ENCODE measurements at places on chromosomes 7 and 10.
A peak's percentile ranks its signal among the peaks of the same experiment; 100 is the strongest.

GRCh38 chr10:125953778-125954385, 57.5 kb downstream of the FANK1 start:
- DNase-seq = peak; percentile 61

DNA sequence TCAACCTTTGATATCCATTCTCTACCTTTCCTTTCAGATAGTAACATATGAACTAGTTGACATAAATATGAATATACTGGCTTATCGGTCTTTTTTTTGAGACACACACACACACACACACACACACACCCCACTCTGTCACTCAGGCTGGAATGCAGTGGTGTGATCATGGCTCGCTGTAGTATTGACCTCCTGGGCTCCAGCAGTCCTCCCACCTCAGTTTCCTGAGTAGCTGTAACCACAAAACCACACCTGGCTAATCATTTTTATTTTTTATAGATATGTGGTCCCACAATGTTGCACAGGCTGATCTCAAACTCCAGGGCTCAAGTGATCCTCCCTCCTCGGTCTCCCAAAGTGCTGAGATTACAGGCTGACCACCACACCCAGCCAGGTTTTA, 14.2 kb upstream of the NT5C3A start:
- DNase-seq = no peak

DNA sequence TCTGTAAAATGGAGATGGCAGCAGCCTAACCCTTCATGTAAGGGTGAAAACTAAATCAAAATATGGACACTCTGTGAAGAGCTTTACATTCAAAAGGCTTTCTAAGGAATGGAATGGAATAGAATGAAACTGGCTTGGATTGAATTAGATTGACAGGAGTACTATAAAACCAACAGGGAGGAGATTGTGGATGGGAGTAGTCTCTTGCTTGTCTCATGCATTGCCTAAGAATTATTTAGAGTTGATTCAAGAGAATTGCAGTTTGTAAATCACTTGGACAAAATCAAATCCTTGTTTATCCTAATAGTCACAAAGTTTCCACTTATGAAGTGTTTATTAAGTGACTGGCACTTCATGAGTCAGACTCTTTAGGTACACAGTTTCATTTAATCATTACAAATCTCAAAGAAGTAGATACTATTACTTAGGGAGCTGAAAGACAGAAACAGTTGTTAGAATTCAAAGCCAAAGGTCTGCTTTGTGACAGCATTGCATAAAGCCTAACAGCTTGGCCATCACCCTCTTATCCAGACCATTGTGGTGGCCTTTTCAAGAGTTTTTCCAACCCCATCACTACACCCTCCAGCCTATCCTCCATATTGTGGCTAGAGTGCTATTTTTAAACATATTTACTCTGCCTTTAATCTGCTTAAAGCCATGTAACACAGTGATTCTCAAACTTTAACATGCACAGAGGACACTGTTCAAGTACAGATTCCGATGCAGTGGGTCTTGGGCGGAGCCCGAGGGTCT, 91.9 kb upstream of the GHITM start:
- peak; percentile 28 for DNase-seq

- DNase-seq = peak; percentile 28
Observed at GRCh38 chr7:105878746-105879605, 2.6 kb upstream of the ATXN7L1 start.

GRCh38 chr10:43809211-43809930, 160.7 kb upstream of the ZNF32 start:
- DNase-seq = no peak

DNA sequence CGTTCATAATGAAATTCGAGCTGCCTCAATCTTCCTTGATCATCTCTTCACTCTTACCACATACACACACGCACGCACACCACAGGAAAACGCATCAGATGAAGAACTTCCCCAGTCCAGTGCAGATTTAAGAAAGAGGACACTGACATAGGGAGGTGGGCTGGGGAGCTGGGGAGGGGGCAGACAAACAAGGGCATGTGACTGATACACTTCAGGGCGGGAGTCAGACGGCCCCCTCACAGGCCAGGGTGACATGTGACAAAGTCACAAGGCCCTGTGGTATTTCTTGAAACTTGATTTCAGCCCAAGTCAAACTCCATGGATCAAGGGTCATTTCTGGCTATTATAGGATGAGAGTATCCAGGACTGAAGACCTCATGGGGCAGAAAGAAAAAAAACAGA, 82.6 kb downstream of the KCNMA1 start:
- DNase-seq = no peak

GRCh38 chr10:119478111-119478802, 64.3 kb downstream of the RGS10 start:
- DNase-seq = no peak

DNA sequence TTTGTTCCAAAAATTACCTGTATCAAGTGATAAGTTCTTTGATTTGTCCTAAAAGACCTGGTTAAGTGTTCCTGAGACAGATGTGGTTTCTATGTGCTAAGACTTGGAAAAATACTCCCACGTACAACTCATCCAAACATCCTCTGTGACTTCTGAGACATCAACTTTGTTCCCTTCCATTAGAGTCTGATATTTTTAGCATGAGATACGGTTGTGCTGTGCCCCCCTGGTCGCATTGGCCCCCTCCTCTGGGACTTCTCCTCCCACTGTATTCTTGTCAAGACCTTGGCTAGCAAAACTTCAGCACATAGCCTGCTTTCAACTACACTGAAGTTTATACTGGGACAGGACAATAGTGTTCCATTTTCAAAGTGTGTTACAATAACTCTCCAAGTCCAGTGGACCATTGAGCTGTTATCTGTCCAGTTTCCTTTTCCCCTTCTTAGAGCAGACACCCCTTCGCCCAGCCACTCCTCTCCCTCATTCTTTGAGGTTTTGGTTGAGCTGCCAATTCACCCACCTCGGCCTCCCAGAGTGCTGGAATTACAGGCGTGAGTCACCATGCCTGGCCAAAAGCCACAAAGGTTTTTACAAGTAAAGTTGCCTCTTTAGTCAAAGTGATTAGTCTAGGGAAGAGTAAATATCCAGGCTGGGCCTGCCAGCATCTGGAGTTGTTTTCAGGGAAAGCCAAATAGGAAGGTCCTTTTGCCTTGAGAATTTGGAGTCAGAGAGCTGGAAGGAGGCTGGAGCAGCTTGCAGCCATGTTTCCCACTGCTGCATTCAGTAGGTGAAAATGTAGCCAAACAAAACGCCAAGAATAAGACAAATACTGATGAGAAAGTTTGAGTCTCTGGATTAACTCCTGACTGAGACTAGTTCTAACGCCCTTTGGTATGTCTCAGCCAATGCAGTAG, 17.8 kb upstream of the PDLIM1 start:
- peak; percentile 62 for DNase-seq

DNA sequence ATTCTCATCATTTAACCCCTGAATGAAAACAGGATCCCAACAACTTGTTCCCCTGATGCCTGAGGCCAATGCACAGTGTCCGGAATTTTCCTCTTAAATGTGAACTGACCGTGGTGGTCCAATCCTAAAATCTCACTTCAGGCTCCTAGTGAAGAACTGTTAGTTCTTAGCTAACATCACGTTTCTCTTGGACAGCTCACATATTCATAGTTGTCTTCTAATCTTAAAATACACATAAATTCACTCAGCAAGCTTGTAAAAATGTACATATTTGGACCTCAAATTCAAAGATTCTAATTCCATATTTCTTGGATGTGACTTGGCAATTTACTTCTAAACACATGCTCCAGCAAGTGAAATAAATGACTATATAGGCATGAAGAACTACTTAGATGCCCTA, 297.2 kb downstream of the PCDH15 start:
- DNase-seq = no peak

DNA sequence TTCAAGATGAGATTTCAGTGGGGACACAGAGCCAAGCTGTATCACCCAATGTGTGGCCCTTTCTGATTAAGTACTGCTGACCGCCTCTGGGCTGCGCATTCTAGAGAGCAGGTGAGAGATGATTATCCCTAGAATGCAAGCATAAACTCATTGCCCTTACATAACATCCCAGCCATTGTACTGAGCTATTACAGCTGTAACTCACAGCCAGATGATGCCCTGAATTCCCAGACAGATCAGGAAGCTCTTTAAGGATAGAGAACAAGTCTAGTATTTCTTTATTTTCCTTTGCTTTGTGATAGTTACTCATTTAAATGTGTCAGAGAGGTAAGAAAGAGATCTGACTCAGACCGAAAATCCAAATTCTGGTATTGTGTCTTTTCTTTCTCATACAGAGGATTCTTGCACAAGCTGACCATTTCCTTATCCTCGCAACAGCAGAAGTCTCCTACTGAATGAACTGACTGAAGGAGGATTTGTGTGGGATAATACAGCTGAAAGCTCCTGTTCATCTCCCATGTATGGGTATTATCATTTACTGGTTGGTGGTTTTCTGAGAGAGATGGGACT, 58.4 kb downstream of the ZNF22 start:
- no peak for DNase-seq
